DMS 273 treated with DMSO at 0.1 percent for 48 hours (cell line): ENCODE measurements at places on chromosomes 16 and 17.

- no peak for DNase-seq
Measured at GRCh38 chr16:13999071-13999894, 71.8 kb upstream of the MRTFB start.

GRCh38 chr17:78804777-78805176 is 22.7 kb upstream of the CYTH1 start:
- DNase-seq, result no peak

- DNase-seq, result no peak
Measured at GRCh38 chr16:78137782-78138616, 38.5 kb downstream of the WWOX start.

GRCh38 chr16:787978-788398 is at the start of gene RPUSD1:
TSS of gene RPUSD1 (minus strand) at chr16:788381. CDS start at chr16:787737, 644 bp downstream.
- DNase-seq, result no peak

DNA sequence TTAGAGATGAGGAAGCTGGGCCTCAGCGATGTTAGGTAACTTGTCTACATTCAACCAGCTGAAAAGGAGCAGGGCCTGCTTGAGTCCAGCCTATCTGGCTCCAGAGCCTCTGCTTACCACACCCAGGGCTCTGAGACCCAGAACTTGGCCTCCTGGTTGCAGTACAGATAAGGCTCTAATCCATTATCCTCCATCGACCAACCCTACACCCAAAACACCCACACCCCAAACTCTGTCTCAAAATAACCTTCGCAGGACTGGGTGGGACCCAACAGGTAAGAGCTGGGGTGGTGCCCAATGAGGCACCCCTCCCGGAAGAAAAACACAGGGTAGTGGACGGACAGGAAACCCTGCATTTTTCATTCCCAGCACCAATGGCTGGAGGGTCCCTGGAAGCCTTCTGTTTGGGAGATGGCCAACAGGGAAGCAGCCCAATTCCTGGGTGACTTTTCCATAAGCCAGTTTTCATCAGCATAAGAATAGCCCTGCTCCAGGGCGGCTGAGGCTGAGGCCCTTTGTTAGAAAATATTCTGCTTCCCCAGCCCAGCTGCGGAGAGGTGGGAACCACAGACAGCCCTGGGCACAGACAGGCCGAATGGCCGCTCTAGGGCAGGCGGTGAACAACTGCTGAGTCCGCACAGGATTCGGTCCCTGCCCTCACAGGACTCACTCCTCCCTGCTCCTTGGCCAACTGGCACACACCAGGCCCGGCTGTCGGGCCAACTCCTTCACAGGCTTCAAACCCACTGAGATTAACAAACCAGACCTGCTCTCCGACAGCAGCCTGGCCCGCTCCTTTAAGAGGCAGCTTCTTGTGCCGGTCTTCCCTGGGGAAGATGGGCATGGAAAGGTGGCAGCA is 9.8 kb downstream of the SMIM5 start:
- no peak for DNase-seq

DNA sequence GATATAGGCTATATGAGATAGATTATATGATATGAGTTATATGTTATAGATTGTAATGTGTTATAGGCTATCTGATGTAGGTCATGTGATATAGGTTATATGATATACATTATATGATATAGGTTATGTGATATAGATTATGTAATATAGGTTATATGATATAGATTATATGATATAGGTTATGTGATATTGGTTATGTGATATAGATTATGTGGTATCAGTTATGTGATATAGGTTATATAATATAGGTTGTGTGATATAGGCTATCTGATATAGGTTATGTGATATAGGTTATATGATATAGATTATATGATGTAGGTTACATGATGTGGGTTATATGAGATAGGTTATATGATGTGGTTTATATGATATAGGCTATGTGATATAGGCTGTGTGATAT is 68.5 kb downstream of the RGS9 start:
- DNase-seq, result no peak

- no peak for DNase-seq
Measured at GRCh38 chr17:37294888-37295287, 80.9 kb upstream of the C17orf78 start.
